ENCODE measurements at places on chromosomes 5 and 9.

DNA sequence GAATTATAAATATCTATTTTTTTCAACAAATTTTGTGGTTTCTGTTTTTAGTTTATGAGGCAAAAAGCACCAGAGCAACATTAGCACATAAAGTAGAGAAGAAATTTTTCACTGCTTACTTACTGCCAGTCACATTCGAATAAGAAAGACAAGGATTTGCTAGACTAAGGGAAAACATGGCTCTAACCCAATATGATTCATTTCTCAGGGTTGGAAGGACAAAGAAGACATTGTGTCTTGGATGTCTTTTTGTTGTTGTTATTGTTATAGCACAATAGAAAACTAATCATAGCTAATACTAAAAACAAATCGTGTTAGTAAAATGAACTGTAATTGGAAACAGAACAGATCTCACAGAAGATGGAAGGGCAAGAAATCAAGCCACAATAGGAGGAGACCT is 90.9 kb upstream of the SLCO6A1 start:
- no peak for DNase-seq

DNA sequence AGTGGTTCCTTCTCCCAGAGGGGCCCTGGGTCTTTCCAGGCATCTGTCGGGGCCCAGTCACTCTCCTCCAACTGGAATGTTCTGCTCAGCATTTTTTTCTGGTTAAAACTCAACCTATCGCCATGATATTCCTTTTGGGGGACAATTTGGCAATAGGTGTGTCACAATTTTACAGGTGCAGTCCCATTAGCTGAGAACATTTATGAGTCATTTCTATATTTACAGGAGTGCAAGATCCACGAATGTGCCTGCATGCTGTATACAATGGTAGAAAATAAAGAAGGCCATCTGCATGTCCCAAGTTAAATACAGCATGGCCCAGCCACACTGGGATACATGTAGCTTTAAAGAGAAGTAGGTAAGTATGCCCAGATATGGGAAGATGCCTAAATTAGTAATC is 28.8 kb upstream of the SEMA4D start:
- no peak for DNase-seq

DNA sequence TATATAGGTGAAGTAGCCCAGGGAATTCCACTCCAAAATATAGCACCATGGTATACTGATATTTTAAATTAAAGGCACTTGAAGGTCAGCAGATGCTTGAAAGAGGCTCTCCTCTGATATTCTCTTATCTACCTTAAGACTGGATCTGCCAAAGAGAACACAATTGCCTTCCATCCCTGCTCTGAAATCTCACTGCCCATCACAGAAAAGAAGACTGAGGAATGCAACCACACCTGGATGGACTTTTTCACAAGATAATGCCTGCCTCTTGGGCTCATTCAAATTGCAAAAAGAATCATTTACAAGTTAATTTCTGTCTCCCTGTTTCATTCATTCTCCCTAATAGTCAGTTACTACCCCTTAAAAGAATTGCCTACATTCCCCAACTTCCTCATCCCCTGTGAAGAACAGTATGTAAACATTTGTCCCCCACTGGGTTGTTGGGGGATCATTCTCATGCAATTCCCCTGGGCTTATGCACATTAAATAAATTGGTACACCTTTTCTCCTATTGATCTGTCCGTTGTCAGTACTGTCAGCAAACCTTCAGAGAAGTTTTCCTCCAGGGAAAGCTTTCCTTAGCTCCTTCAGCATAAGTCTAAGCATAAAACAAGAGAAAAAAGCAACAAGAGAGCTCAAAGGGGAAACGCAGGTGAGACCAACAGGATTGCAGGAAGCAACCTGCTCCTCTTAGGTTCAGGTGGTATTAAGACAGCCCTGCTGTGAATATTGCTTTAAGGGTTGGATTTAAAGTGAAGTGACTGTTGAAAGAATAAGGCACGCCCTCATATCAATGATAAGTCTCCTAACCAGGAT is 171.4 kb upstream of the SLC30A5 start:
- DNase-seq, result no peak

- DNase-seq, result no peak
Measured at GRCh38 chr9:7165331-7165975, 407.7 kb downstream of the KDM4C start.

DNA sequence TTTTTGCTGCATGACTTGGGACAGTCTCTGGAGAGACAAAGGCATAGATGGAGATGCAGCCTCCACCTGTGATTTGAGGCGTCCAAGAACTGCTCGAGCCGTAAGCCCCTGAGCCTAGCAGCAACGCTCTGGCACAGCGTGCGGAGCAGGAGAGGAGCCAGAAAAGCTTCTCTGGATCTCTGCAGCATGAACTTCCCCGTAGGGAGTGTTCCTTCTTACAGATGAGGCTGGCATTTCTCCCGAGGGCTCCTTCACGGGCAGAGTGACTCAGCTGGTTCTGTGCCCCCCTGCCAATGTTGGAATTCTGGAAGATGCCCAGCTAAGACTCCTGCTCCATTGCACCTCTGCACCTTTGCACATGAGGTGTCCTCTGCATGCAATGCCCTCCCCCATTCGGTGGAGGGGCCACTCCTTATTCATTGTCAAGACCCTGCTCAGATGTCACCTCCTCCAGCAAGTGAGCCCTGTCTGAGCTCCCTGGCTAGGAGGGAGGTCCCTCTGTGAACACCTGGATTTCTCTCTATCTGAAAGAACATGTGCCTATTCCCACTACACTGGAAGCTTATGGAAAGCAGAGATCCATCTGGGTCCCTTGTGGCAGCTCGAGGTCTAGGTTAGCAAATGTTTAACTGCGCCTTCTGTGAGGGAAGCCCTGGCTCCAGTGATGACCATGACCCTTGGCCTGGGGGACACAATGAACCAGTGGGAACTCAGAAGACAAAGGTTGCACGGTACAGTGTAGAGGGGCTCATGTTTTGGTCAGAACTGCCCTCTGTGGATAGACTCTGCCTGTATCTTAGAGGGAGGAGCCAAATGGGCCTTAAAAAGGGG is 39.6 kb downstream of the SH3PXD2B start:
- DNase-seq, result no peak

DNA sequence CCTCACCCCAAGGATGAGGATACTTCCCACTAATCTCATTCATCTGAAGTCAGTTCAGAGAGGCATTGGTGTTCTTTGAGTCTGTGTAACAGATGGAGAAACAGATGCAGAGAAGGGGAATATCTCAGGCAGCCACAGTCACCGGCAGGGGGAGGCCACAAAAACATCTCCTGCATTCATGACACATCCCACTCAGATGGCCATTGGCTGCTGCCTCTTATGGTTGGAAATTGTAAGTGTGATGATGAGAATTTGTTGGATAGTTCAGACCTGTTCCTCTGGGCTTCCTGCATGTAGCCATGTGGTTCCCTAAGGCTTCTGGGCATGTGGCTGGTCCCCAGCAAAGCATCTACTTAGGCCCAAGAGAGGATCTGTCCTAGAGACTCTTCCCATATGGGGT is 45.9 kb upstream of the GABRP start:
- no peak for DNase-seq

All from activated T-helper 1 cell treated with Interleukin-2 at 50 U/mL for 16 hours (primary cell).